Pancreas (tissue), 10 donors: ENCODE measurements at places on chromosomes 5 and 9. TPM values are rescaled to one million over a fixed set of nuclear protein-coding genes. Genes with fewer than 3 reads are reported as not detected.
A peak's percentile ranks its signal among the peaks of the same experiment; 100 is the strongest.

DNA sequence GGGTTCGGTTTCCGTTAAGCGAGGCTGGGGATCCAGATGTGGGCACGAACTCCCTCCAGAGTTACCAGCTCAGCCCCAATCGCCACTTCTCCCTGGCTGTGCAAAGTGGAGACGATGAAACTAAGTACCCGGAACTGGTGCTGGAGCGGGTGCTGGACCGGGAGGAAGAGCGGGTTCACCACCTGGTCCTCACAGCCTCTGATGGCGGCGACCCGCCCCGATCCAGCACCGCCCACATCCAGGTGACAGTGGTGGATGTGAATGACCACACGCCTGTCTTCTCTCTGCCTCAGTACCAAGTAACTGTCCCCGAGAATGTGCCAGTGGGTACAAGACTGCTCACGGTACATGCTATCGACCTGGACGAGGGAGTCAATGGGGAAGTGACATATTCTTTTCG is 803 bp downstream of the PCDHGA7 start:
- no peaks in the 10 kb centered on the region for H3K36me3 ChIP-seq
- no peaks in the 10 kb centered on the region for H3K27me3 ChIP-seq
- no peaks in the 10 kb centered on the region for H3K4me1 ChIP-seq
- no peak for DNase-seq
- H3K4me3 ChIP-seq = no peak overlapping the region

DNA sequence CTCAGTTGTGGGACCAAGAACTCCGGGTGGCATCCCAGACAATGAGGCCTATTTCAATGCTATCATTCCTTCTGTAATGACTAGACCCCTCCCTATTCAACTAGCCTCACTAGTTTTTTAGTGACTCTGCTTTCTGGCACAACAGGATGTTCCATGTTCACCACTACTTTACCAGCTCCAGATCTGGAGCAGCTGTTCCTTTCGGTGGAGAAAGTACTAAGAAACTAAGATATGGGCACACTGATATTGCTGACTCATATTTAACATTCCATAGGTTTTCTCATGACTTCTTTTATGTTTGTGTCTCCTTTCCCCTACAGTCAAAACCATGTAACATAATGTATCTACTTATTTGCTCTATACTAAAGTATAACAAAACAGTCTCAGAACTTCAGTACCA is 24.1 kb downstream of the IL33 start:
- H3K4me3 ChIP-seq = no peak overlapping the region
- H3K36me3 ChIP-seq = no peaks in the 10 kb centered on the region
- H3K27me3 ChIP-seq = no peaks in the 10 kb centered on the region
- H3K4me1 ChIP-seq = peaks cover 8% of the 10 kb centered on the region
- H3K27ac ChIP-seq = no peak overlapping the region

- peaks cover 8% of the 10 kb centered on the region for H3K4me1 ChIP-seq
- H3K4me3 ChIP-seq = no peak overlapping the region
- no peaks in the 10 kb centered on the region for H3K36me3 ChIP-seq
- peak; percentile 39 for DNase-seq
- H3K27ac ChIP-seq = peak overlapping the region; percentile 71
These were observed 49.1 kb downstream of the FAM170A start for GRCh38 chr5:119678351-119679028.

The TXNDC8 gene
- total RNA-seq = not detected
